ENCODE measurements at places on chromosomes 2 and 18. TPM values are rescaled to one million over a fixed set of nuclear protein-coding genes. Genes with fewer than 3 reads are reported as not detected.

- DNase-seq: peak; percentile 15
These were observed 5.1 kb upstream of the PAX8 start for GRCh38 chr2:113283704-113284284.

- DNase-seq: no peak
These were observed 3.8 kb downstream of the HNRNPLL start for GRCh38 chr2:38598991-38599295.

DNA sequence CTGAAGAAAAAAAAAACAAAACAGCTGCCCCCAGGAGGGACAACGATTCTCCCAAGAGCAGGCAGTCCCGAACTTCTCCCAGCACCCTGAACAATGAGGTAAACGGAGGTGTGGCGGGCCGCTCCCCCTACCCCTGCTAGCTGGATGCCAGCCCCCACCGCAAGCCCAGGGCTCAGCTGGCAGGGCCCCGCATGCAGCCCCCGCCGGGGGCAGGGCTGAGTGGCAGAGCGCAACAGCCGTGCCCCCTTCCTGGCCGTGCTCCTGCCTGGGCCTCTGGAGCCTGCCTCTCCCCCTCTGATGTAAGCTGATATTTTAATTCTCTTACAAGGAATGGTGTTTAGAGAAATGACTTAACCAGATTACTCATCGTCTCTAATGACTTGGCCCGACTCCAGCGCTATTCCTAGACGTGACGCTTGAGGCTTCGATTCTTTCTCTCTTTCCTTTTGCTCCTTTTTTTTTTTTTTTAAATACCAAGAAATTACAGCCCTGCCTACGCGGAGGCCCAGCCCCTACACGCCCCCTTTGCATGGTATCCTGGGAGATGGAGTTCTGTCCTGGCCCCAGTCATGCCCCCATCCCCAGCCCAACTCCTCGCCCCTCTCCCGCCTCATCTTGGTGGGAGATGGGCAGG lies 4.6 kb upstream of the ARID5A start:
- peak; percentile 98 for DNase-seq

Gene SERPINB4
- total RNA-seq: not detected

DNA sequence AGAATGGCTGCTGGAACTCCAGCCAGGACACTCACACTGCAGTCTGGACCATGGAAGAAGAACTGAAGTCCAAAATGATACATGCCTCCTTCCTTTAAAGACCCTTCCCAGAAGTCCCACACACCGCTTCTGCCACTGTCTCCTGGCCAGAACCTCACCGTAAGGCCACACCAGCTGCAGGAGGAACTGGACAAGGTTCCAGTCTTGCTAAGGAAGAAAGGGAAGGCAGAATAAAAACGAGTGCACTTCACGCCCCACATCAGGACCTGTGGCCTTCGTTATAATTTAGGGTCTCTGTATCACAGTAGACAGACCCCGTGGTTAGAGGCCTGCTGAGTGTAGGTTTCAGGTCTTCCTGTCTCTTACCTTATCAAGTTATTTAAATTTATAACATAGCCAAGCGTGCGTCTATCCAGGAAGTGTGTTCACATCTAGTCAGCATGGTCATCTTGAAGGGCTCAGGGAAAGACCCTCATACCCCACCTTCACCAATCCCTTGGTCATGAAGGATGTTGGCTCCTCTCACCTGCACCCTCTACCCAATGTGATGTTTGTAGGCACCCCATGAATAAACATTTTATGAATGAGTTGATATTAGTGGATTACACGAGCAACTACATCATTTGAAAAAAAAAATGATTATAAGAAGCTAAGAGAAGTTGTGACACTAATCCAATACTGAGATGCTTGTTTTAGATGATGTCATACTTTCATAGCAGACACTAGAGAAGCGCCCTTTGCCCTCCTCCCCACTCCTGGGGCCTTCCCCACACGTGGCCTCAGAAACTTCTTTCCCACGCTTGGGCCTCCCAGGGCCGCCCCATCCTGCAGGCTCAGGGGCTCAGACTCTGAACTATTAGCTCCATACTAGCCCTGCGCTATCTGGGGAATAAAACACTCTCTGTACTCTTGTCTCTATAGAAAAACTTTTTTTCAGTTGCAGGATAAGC lies 157.6 kb downstream of the FAM210A start:
- no peak for DNase-seq

GRCh38 chr2:72014831-72015230 lies 132.8 kb downstream of the CYP26B1 start:
- no peak for DNase-seq

DNA sequence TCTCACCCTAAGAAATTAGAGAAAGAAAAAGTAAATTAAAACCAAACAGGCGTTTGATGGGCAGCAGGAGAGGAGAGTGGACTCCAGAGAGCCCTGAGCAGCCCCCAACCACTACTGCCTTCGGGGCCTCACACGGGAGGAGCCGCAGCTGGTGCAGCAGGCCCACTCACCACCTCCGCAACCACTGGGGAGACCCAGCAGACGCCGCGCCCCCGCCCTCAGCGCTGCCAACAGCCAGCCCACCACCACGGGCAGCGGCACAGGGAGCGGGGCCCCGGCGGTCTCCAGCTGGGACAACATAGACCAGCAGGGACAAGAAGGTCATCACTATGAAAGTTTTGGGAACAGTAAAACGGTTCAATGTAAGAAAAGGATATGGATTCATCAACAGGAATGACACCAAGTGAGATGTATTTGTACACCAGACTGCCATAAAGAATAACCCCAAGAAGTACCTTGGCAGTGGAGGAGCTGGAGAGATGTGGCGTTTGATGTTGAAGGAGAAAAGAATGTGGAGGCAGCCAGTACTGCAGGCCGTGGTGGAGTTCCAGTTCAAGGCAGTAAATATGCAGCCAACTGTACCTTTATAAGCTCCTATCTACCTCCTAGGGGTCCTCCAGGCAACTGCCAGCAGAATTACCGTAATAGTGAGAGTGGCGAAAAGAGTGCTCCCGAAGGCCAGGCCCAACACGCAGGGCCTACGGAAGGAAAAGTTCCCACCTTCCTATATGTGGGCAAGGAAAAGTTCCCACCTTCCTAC lies 76.5 kb downstream of the OLA1 start:
- DNase-seq: no peak

- DNase-seq: peak; percentile 17
These were observed 59.1 kb downstream of the ACSL3 start for GRCh38 chr2:222919841-222920526.

Gene HPCAL1
- 105 TPM for total RNA-seq

DNA sequence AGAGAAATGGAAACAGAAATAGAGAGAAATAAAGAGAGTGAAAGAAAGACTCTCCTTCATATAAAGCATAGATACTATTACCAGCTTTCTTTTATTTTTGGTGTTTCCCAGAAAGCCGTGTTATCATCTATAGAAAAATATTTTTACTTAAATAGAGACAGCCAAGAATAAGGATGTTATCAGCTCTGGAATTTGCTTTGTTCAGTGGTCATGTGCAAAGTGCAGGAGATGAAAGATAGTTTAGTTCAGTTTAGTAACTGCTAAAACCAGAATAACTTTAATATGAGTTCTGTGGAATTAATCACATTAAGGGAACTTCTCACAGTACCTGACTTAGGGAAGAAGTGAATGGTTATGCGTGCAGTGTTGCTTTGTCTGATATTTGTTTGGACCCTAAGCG lies 140.4 kb downstream of the CALCRL start:
- DNase-seq: no peak

GRCh38 chr2:98815795-98816194 lies 84.9 kb upstream of the MGAT4A start:
- DNase-seq: no peak

DNA sequence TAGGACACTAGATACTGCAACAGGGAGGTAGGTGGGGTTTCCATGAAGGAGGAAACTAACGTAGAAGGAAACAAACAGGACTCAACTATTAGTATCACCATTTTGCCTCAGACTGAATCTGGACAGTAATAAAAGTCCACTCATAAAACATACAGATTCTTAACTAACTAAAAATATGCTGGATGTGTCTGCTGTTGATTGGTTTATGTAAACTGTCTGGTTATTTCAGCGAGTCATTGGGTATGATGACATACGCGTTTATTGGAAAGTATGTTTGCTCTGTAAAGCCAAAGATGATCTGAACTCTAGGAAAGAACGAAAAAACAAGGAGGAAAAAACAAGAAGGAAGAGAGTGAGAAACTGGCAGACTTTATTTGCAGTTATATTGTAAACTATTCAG lies 1816.1 kb upstream of the LRRTM1 start:
- no peak for DNase-seq

- no peak for DNase-seq
These were observed 58.8 kb downstream of the PARD3B start for GRCh38 chr2:204604061-204604460.

Measured in pulmonary artery endothelial cell (primary cell).